ENCODE measurements at places on chromosomes 13 and 19.
A peak's percentile ranks its signal among the peaks of the same experiment; 100 is the strongest.

- DNase-seq = no peak
These were observed 583.9 kb upstream of the MIR17HG start for GRCh38 chr13:90763476-90764150.

DNA sequence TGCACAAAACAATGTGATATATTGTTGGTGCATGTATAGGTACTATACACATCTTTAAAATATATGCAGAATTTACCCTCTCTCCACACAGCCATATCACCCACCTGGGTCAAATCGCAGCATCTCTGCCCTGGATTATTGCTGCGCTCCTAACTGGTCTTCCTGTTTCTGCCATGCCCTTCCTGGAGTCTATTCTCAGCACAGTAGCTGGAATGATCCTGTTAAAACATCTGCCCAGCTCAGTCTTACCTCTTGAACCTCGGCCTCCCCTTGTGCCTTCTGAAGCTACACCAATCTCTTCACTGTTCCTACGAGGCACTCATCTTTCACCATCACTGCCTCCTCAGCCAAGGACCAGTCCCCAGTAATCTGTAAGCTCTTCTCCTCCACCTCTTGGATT, 25.5 kb upstream of the TNFRSF19 start:
- DNase-seq = no peak

- DNase-seq = no peak
These were observed 2.1 kb downstream of the KCNA7 start for GRCh38 chr19:49070416-49070815.

- DNase-seq = no peak
These were observed 11.4 kb downstream of the NDUFA11 start for GRCh38 chr19:5891938-5892771.

- no peak for DNase-seq
These were observed 73.6 kb downstream of the COL4A1 start for GRCh38 chr13:110233181-110233950.

DNA sequence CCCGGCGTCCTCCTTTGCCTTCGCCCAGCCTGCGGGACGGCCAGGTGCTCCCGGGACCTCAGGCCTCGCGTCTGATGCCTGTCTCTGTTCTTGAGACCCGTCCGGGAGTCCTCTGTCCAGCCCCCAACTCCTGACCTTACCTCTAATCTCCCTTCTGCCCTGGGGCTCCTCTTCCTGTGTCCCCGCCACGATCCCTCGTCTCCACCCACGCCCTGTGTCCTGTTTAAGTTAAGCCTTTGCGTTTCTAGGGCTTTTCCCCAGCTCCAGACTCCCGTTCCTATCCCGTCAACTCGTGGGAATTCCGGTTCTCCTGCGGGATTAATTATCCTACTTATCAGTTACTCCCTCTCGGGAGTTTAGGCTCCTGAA, 686 bp downstream of the LENG8 start:
- DNase-seq = no peak

GRCh38 chr19:13428352-13428751, 77.9 kb downstream of the CACNA1A start:
- DNase-seq = peak; percentile 3
